ENCODE measurements at places on chromosomes 5 and 9.

GRCh38 chr9:123321616-123322272 is 34.3 kb upstream of the CRB2 start:
- no peak for DNase-seq

DNA sequence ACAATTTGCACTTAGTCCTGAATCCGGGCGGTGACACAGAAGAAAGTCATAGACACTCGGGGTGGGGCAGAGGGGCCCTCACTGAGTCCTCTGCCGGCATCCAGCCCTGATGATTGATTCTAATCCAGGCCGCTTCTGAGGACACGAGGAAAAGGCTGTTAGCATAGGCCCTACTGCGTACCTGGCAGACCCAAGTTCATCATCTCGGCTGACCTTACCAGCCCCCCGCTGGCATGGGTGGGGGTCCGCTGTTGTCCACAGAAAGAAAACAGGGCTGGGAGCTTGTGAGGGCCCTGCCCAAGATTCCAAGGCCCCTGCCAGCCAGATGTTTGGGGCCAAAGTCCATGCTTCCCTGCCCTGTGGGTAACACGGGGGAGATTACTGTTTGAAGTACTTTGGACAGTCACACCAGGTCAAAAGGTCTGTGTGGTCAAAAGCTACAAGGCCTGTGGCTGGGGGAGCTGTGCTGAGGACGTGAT is 24.5 kb downstream of the ERGIC1 start:
- no peak for DNase-seq

- DNase-seq: no peak
These were observed 84.8 kb downstream of the CFAP77 start for GRCh38 chr9:132494857-132495256.

GRCh38 chr9:88460587-88461332 is 72.5 kb downstream of the SPIN1 start:
- no peak for DNase-seq

DNA sequence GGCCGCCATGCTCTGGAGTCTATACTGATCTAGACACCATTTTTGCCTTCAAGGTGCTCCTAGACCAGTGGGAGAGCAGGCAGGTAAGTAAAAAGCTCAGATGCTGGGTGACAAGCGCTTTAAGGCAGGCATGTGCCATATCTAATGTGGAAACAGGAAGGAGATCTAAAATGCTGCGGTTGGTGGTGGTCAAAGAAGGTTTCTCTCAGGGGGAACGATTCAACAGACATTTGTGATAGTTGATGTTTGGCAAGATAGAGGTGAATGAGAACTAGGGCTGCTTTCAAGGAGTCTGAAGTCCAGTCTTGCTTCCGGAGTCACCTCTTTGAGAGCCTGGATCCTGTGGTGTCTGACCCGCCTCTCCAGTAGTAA is 146.2 kb upstream of the KLF4 start:
- no peak for DNase-seq

GRCh38 chr9:90793729-90794128 is 7.9 kb upstream of the SYK start:
- DNase-seq: no peak

- peak; percentile 64 for DNase-seq
These were observed 543 bp downstream of the MTMR12 start for GRCh38 chr5:32312197-32312594.

- no peak for DNase-seq
These were observed 38.1 kb downstream of the CNOT6 start for GRCh38 chr5:180532268-180532667.

DNA sequence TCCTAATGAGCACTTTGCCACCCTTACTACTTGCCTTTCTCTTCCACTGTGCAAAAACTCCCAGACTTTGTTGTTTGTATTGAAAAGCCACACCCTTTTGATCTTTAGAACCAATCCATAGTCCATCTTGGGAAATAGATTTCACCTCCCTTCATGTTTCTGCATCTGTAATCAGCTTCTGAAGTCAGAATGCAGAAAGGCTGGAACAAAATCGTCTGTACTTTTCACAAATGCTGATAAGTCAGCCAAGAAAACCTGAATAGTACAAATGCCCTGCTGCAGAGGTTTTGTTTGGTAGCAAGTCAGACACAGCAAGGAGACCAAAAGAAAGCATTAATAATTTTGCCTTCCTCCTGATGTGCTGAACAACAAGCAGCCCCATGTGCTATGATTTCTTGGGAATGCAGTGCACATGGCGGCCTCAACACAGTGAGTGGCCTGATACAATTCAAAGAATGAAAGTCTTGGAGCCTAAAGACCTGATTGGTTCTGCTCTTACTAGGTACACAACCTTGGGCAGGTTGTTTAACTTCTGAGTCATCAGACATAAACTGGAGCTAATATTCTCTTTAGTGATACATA is 59.2 kb upstream of the STK32A start:
- DNase-seq: no peak

- no peak for DNase-seq
These were observed 13.1 kb upstream of the MAP3K1 start for GRCh38 chr5:56802205-56802604.

GRCh38 chr9:31248156-31248555 is 1136.3 kb upstream of the ACO1 start:
- no peak for DNase-seq

DNA sequence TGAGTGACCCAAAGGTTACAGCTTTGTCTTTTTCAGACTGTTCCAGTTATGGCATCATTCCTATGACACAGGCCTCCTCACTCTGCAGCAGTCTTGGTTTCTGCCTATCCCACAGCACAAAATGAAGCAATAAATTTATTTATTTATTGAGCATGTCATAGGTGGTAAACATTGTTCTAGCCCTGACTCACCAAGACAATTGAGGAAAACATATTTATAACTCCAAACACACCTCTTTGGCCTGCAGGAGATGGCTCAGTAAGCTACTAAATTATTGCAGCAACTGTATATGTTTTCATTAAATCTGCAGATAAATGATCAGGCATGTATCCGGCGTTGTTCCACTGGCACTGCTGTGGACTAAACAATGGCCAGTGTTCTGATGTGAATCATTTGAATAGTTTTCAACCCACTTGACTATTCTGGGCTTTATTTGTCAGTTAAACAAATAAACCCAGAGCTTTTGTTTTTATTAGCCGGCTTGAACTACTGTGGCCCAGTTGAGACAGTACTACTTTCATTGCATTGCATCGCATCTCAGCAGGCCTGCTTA is 83.2 kb downstream of the FOXD1 start:
- peak; percentile 95 for DNase-seq
